NCI-H774 (cell line): ENCODE measurements at places on chromosomes 7 and 10.

DNA sequence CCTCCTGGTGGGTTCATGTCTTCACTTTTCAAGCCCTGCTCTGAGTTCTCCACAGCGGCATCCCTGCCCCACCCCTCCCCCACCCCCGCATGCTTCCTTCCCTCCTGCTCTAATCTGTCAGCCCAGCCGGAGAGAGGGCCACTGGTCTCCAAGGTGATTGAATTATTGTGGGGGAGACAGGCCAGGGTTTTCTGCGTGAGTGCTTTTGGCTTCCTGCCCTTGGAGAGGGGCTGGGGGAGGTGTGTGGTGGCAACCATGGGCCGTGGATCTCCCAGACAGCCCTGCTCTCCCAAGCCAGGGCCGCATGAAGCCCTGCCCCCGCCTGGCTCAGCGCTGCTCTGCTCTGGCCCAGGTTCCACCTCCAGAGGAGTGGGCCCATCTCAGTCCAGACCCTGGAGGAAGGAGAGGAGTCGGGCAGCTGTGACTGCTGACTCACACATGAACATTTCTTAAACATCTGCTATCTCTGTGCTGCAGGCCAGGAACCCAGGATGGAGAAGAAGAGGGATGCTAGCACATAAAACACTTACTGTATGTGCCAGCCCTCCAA lies 109.9 kb downstream of the ZMIZ1 start:
- no peak for DNase-seq

- no peak for DNase-seq
These were observed 46.9 kb downstream of the ZNRF2 start for GRCh38 chr7:30331338-30331737.

GRCh38 chr10:23702977-23703414 lies 264.1 kb downstream of the OTUD1 start:
- DNase-seq, result peak; percentile 86

- DNase-seq, result no peak
These were observed 43.8 kb downstream of the SMNDC1 start for GRCh38 chr10:110260746-110261477.

- no peak for DNase-seq
These were observed 52.4 kb downstream of the PDIA4 start for GRCh38 chr7:148975896-148976295.

DNA sequence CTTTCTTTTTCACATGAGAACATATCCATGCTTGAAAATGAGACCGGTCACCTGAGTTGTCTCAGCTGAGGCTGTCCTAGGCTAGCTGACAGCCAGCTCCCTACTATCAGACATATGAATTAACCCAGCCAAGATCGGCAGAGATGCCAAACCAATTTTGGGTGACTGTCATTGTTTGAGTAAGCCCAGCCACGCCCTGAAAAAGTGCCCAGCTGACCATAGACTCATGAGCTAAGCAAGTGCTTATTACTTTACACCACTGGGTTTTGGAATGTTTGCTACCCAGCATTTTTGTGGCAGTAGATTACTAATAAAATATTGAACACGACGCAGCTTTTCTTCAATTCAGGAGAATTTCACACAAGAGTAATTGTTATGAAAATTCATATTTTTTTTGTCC lies 265.2 kb upstream of the LYZL1 start:
- DNase-seq, result no peak

DNA sequence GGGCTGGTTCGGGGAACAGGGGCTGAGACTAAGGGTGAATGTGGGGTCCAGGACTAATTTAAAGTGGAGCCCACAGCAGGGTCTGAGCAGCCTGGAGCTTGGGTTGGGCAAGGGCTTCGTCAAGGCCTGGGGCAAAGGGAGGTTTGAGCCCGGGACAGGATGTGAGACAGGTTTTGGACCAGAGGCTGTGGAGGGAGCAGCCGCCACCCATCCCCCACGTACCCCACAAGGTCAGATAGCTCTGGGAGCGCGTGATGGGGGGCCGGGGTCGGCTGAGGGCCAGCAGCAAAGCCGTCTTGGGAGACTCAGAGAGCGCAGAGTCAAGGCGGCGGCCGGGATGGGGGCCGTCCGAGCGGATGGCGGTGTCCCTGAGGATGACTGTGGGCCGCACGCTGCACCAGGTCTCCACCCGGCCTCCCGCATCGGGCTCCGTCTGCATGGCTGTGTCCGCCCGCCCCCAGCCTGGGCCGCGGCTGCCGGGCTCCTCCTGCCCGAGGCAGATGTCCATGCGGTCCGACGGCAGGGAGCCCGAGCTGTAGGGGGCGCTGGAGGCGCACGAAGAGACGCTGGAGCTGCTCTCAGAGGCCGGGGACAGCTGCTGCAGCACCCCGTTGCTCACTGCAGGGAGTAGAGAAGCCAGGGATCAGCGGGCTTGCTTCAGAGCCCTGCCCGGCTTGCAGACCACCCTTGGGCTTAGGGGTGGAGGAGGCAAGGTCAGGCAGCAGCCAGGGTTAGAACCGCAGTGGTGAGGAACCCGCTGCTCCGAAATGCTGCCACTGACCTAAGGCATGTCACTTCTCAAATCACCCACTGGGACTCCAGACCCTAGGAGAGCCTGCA lies 12.1 kb downstream of the PDZD7 start:
- DNase-seq, result peak; percentile 41

DNA sequence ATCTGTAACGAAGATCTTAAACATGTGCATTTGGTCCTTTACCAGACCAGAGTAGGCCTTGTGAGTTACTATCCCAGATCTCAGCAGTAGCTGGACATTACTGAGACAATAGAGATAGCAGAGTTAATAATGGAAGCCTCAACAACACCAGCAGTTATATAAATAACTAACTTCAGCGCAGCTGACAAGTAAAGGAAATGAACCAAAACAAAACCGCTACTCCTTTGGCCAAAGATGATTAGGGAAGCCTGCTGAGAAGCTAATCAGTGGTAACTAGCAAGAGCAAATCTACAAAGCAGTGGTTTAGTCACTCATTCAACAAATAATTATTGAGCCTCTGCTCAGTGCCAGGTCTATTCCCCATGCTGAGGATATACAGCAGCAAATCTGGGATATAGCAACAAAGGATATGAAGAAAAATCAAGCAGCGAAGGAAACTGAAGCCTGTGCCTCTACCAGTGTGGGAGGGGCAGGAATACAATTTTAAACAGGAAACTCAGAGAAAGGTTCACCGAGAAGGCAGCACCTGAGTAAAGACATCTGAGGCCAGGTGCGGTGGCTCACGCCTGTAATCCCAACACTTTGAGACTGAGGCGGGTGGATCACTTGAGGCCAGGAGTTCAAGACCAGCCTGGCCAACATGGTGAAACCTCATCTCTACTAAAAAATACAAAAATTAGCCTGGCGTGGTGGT lies 103.6 kb downstream of the ELMO1 start:
- DNase-seq, result no peak

- DNase-seq, result no peak
These were observed 122.2 kb downstream of the PCLO start for GRCh38 chr7:83040484-83040883.

- no peak for DNase-seq
These were observed 400.9 kb downstream of the SUGCT start for GRCh38 chr7:40535678-40536077.

GRCh38 chr10:482848-483247 lies 206.6 kb downstream of the DIP2C start:
- no peak for DNase-seq

DNA sequence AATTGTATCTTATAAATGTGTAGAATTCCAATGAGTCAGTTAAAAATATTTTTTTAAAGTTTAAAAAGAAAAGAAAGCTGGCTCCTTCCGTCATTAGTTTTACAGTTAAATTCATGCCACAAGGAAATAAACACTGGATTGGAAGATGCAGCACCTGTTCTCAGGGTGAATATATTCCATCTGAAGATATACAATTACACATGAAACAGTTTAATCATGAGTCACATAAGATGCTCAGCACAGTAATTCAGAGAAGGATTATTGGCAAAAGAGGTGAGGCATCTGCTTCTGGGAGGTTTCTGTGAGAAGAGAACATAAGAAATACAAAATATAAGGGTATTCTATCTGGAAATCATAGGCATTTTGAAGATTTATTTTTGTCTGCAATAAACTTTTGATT lies 376.5 kb upstream of the SORCS1 start:
- no peak for DNase-seq

DNA sequence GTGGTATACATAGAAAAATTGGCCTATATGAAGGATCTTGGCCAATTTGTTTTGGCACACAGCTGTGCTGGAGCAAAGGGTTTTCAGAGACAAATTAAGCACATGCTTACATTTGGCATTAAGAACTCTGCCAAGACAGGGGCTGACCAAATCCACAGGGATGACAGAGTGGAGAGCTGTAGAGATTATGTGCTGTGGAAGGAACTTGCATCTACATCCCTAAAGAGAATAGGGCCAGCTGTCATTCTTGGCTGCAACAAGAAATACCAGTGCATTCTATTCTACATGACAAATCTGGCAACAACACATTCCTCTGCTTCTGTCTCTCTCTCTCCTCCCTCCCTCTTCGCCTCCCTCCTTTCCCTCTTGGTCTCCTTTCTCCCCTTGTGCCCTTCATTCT lies 75.6 kb downstream of the POM121L12 start:
- no peak for DNase-seq

DNA sequence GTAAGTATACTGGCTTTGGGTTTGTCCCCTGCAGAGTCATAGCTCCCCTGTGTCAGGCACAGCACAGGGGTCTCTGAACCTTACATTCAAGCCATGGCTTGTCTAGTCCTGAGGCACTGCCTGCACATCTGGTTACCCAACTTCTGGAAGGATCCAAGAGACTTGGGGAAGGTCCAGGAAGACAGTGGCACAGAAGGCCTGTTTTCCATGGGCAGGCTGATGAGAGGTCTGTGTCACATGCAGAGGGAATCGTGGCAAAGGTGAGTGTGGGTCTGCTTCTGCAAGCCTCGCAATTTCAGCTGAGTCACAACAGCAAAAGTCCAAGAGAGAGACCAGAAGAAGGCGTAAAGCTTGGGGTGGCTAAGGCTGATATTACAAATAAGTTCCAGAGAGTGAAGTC lies 28.4 kb upstream of the BMPR1A start:
- no peak for DNase-seq

- no peak for DNase-seq
These were observed 20.3 kb upstream of the DNA2 start for GRCh38 chr10:68492118-68492517.

GRCh38 chr7:64793106-64793755 lies 997 bp upstream of the ZNF138 start:
- DNase-seq, result no peak

DNA sequence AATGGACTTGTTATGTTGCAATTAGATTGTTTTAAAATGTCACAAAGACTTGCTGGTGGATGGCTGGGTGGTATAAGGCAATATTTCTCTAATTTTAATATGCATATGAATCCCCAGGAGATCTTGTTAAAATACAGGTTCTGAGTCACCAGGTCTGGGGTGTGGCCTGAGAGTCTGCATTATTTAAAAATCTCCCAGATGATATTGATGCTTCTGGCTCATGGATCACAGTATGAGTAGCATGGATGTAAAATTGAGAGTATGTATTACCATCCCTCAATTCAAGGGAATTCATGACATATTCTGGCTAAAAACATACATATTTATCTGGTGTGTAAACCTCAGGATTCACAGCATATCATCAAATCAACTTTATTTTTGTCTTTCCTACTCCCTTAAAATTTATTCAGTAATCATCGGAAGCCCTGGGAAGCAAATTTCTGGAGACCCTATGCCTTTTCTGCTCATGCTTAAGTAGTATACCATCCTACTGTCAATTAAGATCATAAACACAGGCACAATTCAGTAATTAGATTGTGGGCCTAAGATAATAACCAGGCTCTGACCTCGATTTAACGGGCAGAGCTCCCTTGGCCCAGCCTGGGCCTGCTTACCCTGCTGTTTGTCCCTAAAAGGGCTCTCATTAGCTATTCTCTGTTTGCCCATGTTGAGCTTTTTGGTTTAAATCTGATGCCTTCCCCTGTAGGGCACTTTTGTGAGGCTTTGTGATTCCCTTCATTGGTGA lies 29.6 kb upstream of the ICA1 start:
- no peak for DNase-seq

- no peak for DNase-seq
These were observed 207.6 kb upstream of the GHITM start for GRCh38 chr10:83931669-83932068.
